NCI-H146 (cell line): ENCODE measurements at places on chromosomes 16 and 17.

- no peak for DNase-seq
Measured at GRCh38 chr17:63601439-63602371, 1.0 kb downstream of the TACO1 start.

- DNase-seq = no peak
Measured at GRCh38 chr17:75250009-75250471, 11.4 kb downstream of the GGA3 start.

- DNase-seq = peak; percentile 36
Measured at GRCh38 chr17:74210191-74211140, 2.9 kb upstream of the TTYH2 start.

GRCh38 chr16:14035092-14035491, 36.0 kb upstream of the MRTFB start:
- DNase-seq = no peak

DNA sequence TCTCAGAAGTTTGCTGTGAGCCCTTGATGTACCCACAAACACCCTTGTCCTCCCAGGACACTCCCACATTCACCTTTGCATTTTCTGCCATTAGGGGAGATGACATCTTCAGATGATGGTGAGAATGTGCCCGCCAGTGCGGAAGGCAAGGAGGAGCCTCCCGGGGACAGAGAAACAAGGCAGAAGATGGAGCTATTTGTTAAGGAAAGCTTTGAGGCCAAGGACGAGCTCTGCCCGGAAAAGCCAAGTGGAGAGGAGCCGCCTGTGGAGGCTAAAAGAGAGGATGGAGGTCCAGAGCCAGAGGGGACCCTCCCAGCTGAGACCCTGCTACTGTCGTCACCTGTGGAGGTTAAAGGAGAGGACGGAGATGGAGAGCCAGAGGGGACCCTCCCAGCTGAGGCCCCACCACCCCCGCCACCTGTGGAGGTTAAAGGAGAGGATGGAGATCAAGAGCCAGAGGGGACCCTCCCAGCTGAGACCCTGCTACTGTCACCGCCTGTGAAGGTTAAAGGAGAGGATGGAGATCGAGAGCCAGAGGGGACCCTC, 17.0 kb downstream of the TAF1C start:
- no peak for DNase-seq

GRCh38 chr16:75621170-75621477, 2.0 kb downstream of the ADAT1 start:
- peak; percentile 0 for DNase-seq

DNA sequence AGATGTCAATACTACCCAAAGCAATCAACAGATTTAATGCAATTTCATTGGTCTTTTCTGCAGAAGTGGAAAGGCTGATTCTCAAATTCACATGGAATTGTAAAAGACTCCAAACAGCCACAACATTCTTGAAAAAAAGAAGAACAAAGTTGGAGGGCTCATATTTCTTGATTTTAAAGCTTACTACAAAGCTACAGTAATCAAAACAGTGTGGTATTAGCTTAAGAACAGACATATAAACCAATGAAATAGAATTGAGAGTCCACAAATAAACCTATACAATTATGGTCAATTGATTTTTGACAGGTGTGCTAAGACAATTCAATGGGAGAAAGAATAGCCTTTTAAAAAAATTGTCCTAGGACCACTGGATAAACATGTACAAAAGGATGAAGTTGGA, 14.4 kb upstream of the ABCC1 start:
- no peak for DNase-seq

GRCh38 chr17:39926588-39927100, 757 bp downstream of the ORMDL3 start:
- peak; percentile 36 for DNase-seq

- peak; percentile 82 for DNase-seq
Measured at GRCh38 chr17:5500589-5501391, 14.4 kb downstream of the MIS12 start.

DNA sequence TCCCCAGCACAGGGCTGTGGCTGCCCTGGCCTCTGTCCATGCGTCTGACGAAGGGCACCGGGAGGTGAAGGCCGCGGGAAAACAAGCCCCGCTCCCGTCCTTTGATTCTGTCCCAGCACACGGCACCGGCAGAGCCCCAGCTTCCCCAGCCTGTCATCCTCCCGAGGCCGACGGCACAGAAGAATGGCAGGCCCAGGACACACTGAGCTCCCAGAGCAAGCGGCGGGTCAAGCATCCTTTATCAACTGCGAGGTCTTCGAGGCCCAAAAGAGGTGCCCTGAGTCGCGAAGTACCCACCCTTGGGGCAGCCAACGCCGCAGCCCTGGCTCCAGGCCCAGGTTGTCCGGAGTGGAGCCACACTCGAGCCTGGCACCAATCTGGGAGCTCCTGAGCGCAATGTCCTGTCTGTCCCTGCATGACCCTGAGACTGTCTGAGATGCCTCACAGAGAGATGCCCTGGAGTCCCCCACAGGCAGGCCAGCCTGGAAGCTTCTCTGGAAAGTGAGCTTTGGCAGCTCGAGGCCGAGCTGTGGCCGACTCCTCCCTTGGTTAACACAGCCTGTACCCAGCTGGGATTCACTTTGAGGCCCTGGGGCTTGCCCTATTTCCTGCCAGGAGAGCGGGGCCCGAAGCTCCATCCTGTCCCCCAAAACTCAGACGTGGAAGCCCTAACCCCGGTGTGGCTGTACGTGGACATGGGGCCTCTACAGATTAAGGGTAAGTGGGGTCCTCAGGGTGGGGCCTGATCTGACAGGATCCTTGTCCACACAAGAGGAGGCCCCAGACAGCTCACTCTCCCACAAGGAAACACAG, 23.3 kb downstream of the SLC7A5 start:
- DNase-seq = no peak

GRCh38 chr17:17890773-17891759, 54.3 kb upstream of the SREBF1 start:
- DNase-seq = peak; percentile 65

GRCh38 chr16:73172241-73172972, 124.5 kb upstream of the ZFHX3 start:
- DNase-seq = peak; percentile 54

GRCh38 chr17:73934696-73935095, 268.8 kb upstream of the RPL38 start:
- no peak for DNase-seq

- peak; percentile 59 for DNase-seq
Measured at GRCh38 chr17:7932949-7933348, 943 bp downstream of the CNTROB start.

- DNase-seq = no peak
Measured at GRCh38 chr17:8806253-8806925, 7.2 kb upstream of the MFSD6L start.

DNA sequence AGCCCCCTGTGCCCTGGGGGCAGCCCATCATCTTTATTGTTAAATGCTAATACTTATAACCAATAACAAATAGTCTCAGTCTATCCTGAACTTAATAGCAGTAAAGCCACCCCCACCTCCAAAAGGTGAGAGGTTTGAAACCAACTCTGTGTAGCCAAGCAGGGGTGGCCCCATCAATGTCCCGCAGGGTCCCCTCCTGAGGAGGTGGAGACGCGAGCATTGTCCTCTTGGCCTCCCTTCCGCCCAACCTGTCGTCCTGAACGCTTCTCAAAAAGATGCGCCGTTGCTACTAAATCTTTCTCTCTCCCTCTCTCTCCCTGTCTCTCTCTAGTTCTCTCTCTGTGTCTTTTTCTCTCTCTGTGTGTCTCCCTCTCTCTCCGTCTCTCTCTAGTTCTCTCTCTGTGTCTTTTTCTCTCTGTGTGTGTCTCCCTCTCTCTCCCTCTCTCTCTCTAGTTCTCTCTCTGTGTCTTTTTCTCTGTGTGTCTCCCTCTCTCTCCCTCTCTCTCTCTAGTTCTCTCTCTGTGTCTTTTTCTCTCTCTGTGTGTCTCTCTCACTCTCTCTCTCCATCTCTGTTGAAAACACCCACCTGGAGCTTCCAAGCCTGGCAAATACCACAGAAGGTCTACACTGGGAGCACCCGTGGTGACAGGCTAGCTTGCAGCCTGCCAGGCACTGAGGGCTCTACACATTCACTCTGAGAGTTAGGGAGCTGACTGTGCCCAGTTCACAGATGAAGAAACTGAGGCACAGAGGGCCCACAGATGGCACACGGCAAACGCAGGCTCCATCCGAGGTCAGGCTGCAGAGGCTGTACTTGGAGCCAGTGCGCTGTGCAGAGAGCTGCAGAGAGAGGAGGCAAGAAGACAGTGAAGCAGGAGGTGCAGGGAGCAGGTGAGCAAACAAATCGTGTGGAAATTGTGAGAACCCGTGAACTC, 185.9 kb downstream of the C16orf95 start:
- peak; percentile 5 for DNase-seq

- DNase-seq = no peak
Measured at GRCh38 chr17:78705071-78705470, 77.0 kb downstream of the CYTH1 start.

- DNase-seq = no peak
Measured at GRCh38 chr17:57553991-57554825, 190.9 kb downstream of the CCDC182 start.
